ENCODE measurements at places on chromosomes 12 and 14.

DNA sequence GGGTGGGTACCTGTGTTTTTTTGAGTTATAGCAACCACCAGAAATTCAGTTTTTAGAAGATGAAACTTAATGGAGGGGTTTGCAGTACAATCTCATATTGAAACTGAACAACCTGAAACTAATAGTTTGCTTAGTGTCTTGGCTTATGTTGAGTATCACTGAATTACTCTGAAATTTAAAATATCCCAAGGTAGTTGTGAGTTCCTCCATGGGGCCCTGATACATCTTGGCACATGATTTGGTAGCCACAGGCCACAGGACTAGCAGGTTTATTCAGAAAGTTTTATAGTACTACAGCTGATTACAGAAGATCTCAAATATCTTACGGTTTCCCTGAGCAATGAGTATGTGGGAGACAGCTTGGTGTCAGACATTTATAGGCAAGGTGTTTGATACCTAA is 10.4 kb downstream of the PTGES3 start:
- no peak for DNase-seq

GRCh38 chr14:94906991-94907587 is 137.2 kb upstream of the GSC start:
- no peak for DNase-seq

DNA sequence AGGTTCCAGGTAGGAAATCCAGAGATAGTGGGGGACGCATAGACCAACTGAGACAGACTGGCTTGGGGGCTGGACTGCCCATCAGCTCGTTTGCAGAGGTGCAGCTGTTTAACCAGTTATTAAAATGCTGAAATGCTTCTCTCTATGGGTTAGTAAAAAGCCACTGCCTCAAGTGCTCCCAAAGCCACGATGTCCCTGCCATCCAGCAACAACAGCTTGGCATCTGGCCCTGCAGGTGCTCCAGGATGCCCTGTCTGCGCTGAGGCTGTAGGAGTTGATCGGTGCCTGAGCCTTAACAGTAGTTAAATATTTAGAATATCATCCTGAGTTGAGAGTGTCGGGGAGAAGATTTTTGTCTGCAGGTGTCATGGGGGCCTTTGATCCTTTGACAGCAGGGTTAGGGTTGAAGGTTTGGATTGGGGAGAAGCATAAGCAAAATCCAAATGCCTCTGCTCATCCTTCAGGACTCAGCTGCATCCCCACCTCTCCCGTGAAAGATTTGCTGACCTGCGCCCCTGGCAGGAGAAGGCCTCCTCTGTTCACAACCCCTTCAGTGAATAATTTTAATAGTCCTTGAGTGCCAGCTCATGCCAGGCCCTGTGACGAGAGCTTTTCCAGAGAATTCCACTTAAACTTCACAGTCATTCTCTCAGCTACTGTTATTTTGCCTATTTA is 127.3 kb upstream of the PWP1 start:
- no peak for DNase-seq

GRCh38 chr14:27392153-27392552 is 794.3 kb upstream of the NOVA1 start:
- DNase-seq = no peak

DNA sequence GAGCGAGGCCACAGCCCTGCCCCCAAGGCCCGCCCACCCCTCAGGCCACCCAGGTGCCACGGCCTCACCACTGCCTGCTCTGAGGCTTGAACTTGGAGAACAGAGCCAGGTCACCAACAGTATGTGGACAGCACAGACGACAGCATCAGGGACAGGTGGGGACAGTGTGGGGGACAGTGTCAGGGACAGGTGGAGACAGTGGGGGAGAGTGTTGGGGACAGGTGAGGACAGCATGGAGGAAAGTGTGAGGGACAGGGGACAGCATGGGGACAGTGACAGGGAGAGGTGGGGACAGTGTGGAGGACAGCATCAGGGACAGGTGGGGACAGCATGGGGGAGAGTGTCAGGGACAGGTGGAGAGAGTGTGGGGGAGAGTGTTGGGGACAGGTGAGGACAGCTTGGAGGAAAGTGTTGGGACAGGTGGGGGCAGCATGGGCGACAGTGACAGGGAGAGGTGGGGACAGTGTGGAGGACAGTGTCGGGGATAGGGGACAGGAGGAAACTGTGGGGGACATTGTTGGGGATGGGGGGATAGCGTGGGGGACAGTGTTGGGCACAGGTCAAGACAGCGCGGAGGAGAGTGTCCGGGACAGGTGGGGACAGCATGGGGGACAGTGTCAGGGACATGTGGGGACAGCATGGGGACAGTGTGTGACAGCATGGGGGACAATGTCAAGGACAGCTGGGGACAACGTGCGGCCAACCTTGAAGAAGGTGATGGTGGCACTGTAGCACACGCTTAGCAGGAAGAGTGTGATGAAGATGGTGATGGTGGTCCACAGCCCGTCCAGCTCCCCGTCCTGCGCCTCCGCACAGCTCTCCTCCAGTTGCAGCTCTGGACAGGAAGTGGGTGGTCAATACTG is 114.9 kb downstream of the TMEM121 start:
- DNase-seq = no peak

DNA sequence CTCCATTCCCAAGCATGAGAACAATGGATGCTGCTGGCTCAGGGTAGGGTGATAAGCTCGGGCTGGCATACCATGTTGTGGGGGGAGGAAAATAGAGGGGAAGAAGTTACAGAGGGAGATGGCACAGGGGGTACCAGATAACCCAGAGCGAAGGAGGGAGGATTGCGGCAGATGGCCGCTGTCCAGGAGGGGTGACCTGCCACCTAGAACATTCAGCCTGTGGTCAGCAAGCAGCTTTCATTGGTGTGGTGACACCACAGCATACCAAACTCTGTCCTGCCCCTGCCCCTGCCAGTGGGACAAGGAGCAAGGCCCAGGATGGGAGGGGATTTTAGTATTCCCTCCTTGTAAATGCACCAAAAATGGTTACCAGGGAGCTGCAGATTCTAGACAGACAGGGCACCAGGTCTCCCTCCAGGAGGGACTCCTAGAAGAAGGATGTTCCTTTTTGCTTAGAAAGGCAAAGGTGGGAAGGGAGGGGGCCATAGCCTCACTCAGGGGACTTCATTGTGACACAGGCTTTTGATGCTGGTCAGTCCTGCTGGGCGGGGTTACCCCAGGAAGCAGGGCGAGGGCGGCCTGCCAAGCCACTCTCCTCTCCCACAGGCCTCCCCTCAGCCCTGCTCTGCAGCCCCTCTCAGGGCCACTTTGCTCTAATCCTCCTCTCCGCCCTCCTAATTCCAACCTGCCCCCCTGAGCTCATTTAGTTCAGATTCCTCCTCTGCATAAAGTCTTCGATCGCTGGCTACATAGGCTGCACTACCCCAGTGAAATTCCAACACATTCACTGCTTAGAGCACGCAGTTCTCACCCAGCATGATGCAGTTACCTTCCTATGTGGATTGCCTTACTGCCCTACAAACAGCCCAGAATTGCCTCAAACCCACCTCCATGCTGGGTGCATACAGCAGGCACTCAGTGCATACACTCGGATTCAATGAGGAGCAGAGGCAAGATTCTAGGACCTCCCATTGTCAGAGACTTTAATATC is 36.0 kb upstream of the PLEKHG6 start:
- no peak for DNase-seq

GRCh38 chr12:45928309-45928708 is 62.1 kb downstream of the SCAF11 start:
- no peak for DNase-seq

DNA sequence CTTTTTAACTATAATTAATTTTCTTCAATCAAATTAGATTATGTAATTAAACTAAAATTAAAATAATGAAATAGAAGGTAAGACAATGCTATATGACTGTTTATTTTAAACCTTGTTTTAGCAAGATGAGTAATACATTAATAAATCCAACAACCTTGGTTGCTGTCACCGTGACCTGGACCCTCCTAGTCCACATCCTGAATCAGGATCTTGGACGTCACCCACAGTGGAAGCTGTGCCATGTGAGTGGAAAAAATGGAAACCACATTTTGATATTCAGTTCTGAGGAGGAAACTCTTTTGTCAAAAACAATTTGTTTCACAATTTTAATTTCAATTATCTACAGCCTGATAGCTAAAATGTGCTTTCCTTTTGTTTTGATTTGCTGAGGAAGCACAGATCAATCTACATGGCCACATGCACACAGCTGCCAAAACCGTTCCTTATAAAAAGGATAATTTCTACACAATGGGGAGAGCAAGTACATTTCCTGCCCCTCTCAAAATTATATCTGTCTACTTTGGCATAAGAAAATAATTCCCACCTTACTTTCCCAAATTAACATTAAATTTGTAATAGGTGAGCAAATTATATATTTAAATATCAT is 255.5 kb downstream of the RASSF9 start:
- no peak for DNase-seq

DNA sequence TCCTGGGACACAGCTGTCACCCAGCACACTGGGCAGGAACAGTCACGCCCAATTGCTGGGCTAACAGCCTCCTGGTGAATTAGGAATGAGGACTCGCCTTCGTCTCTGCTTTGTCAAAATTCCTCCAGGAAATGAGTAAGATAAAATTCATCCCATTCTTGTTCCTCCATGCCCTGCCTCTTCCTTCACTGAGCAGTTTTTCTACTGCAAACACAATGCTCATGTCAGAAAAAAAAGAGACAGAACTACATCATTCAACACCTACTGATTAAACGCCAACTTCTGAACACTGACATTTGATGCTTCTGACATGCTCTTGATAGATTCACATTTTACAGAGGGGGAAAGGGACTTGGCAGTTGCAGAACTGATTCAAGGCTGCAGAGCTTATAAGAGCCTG is 37.5 kb upstream of the DTX1 start:
- peak; percentile 43 for DNase-seq
